ENCODE measurements at places on chromosomes 6 and 20.

- DNase-seq: no peak
These were observed 1.3 kb downstream of the SUPT3H start for GRCh38 chr6:45376310-45377042.

- DNase-seq: no peak
These were observed 33.9 kb upstream of the TBC1D20 start for GRCh38 chr20:496126-496696.

GRCh38 chr20:62126141-62126540, 3.9 kb downstream of the LSM14B start:
- DNase-seq: no peak

GRCh38 chr6:71822625-71823024, 63.7 kb upstream of the RIMS1 start:
- DNase-seq: no peak

DNA sequence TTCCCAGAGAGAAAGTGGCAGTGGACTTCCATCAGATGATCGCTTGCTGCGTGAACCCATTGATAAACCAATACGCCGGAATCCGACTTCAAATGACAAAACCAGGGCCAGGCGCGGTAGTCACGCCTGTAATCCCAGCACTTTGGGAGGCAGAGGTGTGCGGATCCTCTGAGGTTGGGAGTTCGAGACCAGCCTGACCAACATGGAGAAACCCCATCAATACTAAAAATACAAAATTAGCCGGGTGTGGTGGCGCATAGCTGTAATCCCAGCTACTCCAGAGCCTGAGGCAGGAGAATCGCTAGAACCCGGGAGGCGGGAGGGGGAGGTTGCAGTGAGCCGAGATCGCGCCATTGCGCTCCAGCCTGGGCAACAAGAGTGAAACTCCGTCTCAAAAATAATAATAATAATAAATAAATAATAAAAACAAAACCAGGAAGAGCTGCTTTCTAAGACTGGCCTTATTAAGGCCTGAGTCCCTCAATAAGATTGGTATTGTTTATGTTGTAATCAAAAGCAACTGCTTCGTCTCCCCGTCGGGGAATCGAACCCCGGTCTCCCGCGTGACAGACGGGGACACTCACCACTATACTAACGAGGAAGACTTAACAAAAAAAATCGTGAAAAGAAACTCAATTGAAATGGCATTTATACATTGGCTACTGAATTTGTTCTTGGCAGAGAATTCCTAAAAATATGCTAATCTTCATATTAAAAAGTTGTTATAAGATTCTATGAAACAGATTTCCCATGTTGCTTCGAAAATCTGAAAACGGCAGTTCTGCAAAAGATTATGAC, 110.2 kb upstream of the ZNF184 start:
- peak; percentile 67 for DNase-seq

GRCh38 chr6:6771964-6772363, 183.4 kb downstream of the LY86 start:
- no peak for DNase-seq

DNA sequence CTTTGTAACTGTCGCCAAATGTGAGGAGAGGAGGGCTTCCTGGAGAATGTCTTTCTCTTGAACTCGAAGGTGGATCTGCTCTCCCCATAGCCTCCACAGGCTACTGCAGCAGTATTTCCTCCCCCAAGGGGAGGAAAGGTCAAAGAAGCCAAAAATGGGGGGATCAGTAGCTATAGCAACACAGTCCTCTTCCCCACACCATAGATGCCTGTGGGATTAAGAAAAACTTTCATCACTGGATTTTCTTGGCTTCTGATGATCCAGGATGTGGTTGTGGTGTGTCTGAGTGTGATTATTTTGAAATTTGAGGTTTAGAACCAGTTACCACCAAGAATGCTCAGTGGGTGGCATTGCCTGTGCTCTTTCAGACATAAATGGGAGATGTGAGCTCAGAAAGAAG, 140.1 kb upstream of the SPACA1 start:
- no peak for DNase-seq

- DNase-seq: no peak
These were observed 605.4 kb upstream of the SLC35B3 start for GRCh38 chr6:9040718-9041117.

GRCh38 chr6:142635130-142635529, 309.8 kb downstream of the HIVEP2 start:
- DNase-seq: no peak

GRCh38 chr20:48332555-48332954, 495.2 kb downstream of the PREX1 start:
- no peak for DNase-seq

DNA sequence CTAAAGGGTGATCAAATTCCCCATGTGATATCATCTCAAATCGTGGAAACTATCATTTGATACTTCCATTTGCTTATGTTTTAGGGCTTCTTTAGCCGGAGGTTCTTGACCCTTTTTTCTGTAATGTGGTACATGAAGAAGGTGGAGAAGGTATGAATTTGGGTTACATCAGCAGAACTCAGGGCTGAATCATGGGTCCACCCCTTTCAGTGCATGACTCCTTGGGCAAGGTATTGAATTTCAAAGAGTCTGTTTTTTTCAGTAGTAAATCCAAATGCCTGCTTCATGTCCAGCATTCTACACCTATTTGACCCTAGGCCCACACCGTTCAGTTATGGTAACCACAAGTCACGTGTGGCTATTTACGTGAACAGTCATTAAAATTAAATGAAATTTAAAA, 30.6 kb upstream of the QKI start:
- DNase-seq: no peak

- no peak for DNase-seq
These were observed 241.3 kb downstream of the KCNQ5 start for GRCh38 chr6:72863131-72863530.

DNA sequence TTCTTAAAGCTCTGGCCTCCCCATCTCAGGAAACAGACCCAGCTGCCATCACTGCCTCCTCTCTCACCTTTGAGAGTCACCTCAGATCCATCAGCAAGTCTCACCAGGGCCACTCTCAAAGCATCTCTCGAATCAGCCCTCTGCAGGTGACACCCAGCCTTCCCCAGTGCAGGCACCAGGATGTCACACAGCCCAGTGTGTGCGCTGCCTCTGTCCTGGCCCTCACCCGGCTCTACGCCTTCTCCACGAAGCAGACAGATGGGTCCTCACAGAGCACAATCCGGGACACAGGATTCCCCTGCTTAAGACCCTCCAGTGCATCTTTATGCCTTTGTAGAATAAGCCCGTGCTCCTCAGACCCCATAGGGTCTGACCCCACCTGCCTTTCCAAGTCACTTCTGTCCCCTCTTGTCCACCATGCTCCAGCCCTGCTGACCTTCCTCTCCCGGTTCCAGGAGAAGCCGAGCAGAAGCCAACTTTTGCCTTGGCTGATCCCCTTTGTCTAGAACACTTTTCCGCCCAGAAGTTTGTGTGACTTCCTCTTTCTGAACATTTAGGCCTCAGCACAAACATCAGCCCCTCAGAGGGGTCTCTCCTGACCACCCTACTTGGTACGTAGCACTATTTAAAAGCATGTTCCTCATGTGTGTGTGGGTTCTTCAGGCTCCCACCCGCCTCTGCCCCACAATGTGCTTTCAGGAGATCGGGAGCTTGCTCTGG, 60.2 kb downstream of the PSMG4 start:
- no peak for DNase-seq

DNA sequence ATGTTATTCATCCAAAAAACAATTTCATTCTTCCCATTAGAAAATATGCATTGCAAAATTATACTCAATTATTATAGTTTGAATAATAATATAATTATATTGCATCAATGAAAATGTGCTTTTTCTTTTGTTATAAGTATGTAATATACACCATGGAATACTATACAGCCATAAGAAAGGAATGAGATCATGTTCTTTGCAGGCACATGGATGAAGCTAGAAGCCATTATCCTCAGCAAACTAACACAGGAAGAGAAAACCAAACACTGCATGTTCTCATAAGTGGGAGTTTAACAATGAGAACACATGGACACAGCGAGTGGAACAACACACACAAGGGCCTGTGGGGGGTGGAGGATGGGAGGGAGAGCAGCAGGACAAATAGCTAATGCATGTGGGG, 2.1 kb upstream of the NKAPL start:
- no peak for DNase-seq

- DNase-seq: peak; percentile 2
These were observed 20.1 kb upstream of the FAM209A start for GRCh38 chr20:56504373-56505005.

- DNase-seq: no peak
These were observed 18.4 kb downstream of the LAMA4 start for GRCh38 chr6:112235956-112236355.

DNA sequence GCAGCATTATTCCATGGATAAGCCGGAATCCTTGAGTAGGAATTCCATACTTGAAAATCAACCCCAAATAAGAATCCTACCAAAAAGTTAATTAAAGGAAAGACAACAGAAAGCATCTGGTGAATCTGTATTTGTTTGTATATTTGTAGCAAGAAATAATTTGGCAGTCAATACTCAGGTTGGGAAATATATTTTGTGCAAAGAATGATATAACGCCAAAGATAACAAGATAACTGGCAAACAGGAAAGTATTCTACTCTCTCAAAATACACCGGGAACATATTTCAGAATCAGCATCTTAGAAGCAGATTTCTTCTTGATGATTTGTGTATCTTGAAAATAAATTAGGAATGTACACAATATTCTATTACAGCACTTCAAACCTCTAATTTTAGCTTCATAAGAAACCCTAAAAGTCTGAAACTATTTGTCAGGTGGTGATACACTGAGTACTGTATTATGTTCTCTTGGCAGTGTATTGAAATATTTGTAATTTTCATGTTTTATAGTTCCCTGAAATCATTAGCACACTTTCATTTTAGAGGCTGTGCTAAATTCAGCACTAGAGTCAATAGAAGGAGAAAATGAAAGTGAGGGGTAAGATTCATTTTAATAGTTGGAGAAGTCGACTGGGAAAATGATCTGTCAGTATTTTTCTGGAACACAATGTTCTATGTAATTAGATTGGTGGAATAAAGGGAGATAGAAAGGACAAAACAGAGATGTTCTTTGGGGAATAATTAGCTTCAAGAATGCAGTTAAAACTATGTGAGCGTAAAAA, 879.7 kb upstream of the GJE1 start:
- no peak for DNase-seq

DNA sequence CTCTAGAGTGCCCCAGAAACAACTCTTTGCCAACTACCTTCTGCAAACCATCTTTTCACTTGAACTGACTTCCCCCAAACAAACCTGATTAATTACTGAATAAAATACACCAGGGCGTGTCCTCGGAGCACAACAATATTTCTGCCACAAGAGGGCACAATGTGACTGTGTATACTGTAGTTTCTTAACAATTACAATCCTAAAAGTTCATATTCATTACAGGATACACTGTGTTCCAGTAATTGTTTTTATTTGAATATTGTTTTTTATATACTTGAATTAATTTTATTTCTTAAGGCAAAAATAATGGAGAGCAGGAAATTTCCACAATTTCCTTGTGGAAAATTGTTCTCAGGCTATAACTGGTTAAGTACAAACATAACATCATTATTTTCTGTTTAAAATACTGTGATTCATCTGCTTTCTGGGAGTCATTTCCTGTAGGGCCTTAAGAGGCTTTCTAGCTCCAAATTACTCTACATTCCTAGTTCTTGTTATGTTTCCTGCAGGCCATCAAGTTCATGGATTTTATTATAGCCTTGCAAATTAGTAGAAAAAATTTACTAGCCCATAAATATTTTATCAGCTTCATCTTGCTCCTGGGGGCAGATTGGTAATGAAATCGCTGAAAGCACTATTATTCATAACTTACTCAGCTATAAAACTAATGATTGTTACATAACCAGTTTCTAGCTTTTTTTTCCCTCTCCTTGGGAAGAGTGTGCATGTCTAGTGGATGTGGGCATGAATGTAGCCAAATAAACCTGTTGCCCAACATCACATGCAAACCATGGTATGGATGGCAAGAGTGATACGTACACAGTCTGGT, 51.9 kb upstream of the SLC22A16 start:
- DNase-seq: peak; percentile 86

GRCh38 chr6:63649269-63649668, 13.7 kb downstream of the PHF3 start:
- no peak for DNase-seq

Measured in Panc1 (cell line).